ENCODE measurements at places on chromosomes 5 and 9.

DNA sequence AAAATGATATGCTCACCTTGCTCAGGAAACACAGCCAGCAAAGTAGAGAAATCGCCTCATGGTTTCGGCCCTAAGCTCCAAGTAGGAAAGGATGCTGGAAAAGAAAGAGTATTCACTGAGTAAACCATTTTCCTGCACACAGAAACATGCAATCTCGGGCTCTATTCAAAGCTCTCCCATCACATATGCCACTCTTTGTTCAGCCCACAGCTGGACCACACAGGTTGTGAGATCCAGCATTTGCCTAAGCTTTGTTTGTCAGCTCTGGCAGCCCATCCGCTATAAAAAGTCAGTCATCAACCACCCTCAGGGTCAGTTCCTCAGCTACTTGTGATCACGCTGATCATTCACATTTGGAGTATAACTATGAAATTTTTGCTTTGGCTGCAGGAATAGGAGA, 96.5 kb upstream of the SMARCA2 start:
- no peak for DNase-seq

GRCh38 chr5:141778683-141779082, 96.7 kb upstream of the ARAP3 start:
- DNase-seq: no peak

DNA sequence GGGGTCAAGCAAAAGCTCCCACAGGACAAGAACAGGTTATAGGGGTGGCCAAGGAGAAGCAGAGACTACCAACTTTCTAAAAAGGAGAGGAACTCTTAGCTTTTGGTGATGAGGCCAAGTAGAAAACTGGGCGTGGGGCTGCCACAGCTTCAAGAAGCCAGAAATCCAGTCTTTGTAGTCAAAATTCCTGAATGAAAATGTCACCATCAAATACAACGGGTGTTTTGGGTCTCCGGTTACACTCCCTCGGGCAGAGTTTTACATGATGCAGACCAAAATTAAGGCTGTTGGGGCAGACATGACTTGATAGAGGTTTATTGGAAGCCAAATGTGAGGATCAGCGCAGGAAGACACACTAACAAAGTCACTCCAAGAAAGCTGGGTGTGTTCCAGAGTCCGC, 29.4 kb upstream of the N4BP3 start:
- no peak for DNase-seq

DNA sequence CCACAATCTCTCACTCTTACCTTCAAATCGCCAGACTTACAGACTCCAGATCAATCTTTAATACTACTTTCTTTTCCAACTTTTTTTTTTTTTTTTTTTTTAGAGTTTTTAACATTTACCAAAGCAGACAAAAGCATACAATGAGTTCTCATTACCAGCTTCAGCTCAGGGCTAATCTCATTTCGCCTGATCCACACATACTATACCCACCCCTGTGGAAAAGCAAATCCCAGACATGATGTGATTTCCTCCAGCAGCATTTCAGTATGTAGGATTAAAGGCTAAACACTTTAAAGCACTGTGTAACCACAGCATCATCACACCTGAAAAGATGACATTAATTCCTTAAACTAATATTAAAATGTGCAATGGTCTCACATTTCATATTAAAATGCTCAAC, 138.8 kb upstream of the RETREG1 start:
- no peak for DNase-seq

DNA sequence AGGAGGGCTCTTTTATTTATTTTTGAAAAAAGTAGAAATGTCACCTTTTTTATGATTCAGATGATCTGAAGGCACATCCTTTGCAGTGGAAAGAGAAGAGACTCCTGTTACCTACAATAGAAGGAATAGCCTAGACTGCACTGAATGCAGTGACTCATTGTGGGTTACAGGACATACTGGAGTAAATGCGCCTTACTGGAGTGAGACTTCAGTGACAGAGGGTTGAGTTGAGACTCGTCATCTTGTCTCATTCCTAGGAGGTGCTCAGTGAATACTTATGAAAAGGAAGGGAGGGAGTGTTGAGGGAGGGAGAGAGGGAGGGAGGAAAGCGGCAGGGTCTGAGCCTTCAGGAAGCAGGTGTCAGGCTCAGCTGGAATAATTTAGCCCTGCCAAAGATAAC, 25.2 kb downstream of the ANKRA2 start:
- DNase-seq: no peak

- peak; percentile 33 for DNase-seq
Measured at GRCh38 chr9:130143958-130144366, 28.2 kb upstream of the NCS1 start.

- peak; percentile 92 for DNase-seq
Measured at GRCh38 chr5:67165526-67166459, 30.8 kb downstream of the CD180 start.

GRCh38 chr9:112705768-112706427, 12.0 kb downstream of the INIP start:
- no peak for DNase-seq

GRCh38 chr5:77337246-77337645, 126.8 kb downstream of the PDE8B start:
- DNase-seq: no peak

DNA sequence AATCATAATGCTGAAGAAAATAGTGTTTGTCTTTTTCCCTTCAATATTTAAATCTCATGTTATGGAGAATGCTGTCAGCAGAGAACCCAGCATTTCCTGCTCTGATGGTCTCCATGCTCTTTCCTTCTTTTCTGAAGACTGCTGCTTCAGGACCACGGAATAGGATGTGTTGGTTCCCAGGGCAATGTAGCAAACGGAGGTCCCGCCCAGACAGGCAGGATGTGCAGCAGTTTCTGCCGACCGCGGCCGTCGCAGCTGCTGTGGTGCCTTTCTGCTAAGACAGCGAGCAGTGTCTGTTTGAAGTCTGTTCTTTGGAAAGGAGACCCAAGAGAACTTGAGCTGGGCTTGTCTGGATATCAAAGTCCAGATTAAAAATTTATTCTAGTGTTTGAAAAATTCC, 654.3 kb downstream of the CCDC171 start:
- no peak for DNase-seq

DNA sequence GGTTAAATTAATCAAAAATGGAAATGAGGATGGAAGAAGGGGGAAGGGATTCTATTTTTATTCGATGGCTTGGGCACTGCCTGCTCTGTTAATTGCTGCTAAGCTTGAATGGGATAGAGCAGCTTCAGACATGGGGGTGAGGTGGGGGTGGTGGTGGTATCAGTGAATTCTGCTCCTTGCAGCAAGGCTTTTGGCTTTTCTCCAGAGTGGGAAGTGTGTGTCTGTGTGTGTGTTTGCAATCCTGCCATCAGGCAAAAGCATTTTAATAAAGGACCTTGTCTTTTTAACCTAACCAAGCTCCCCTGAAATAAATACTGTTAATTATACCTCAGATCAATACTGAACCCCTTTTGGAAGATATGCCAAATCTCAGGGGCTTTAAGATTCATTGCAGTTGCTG, 110.9 kb upstream of the GPR151 start:
- no peak for DNase-seq

GRCh38 chr5:36529142-36529541, 77.3 kb upstream of the SLC1A3 start:
- peak; percentile 62 for DNase-seq

GRCh38 chr5:135218486-135218755, 180.6 kb downstream of the MACROH2A1 start:
- DNase-seq: no peak

All from inflammatory macrophage (primary cell).